ENCODE measurements at places on chromosomes 12 and 14.

- DNase-seq, result no peak
Observed at GRCh38 chr14:61329478-61330051, 8.2 kb downstream of the PRKCH start.

GRCh38 chr14:61706096-61706690, 10.9 kb downstream of the HIF1A start:
- DNase-seq, result no peak

DNA sequence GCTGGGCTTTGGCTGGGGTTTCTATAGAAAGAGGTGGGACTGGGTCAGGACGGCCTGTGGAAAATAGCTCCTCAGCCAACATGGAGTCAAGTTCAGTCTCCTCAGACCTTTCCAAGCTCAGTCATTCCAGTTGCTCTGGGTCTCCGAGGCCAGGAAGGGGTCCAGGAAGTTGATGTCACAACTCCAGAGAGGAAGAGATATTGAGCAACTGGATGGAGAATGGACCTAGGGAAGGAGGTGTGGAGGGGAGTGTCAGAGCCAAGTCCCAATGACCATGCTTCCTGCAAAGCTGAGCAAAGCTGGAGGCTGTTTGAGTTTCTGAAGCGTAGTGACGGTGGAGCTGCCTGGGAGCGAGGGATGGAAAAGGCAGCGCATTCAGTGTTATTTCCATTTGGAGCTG, 86.1 kb downstream of the SLC24A4 start:
- DNase-seq, result no peak

- peak; percentile 88 for DNase-seq
Observed at GRCh38 chr14:53355581-53356112, 202.5 kb upstream of the DDHD1 start.

- DNase-seq, result no peak
Observed at GRCh38 chr12:131693149-131693548, 17.7 kb upstream of the SFSWAP start.

- DNase-seq, result no peak
Observed at GRCh38 chr12:61137677-61138414, 1122.4 kb upstream of the USP15 start.

- no peak for DNase-seq
Observed at GRCh38 chr12:89225401-89225800, 126.9 kb downstream of the DUSP6 start.

- no peak for DNase-seq
Observed at GRCh38 chr12:4621511-4621910, 27.3 kb downstream of the AKAP3 start.

- DNase-seq, result no peak
Observed at GRCh38 chr12:67925552-67925951, 63.7 kb upstream of the IFNG-AS1 start.

- DNase-seq, result no peak
Observed at GRCh38 chr14:89455412-89455811, 38.4 kb upstream of the FOXN3 start.

DNA sequence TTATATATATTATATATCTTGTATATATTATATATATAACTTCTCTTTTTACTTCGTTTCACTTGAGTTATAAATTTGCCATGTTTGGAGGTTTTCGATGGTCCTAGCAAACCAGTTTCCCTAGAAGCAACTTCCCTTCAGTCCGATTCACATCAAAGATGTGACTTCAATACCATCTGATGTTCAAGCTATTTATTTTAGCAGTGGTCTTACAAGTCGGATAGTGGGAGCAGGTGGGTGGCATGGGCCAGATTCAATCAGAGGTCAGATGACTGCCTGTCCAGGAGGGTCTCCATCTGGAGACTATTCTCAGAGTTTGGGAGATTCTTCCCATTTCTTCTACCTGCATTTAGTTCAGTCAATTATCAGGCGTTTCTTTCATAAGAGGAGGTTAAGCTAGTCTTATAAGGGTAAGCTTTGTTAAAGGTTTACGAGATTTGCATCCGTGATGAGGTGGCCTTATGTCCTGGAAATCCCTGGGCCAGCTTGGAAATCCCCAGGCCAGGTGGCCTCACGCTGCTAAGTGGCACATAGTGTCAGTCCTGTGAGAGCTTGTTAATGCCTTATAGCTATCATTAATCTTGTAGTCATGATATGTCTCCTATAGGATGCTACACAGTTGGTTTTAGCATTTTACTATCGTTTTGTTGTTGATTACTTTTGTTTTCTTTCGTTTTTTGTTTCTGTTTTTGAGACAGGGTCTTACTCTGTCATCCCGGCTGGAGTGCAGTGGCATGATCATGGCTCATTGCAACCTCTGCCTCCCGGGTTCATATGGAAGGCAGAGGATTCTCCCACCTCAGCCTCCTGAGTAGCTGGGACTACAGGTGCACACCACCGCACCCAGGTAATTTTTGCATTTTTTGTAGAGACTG, 145.8 kb downstream of the BICD1 start:
- DNase-seq, result peak; percentile 12

GRCh38 chr14:60346706-60347105, 97.7 kb downstream of the PPM1A start:
- DNase-seq, result no peak

DNA sequence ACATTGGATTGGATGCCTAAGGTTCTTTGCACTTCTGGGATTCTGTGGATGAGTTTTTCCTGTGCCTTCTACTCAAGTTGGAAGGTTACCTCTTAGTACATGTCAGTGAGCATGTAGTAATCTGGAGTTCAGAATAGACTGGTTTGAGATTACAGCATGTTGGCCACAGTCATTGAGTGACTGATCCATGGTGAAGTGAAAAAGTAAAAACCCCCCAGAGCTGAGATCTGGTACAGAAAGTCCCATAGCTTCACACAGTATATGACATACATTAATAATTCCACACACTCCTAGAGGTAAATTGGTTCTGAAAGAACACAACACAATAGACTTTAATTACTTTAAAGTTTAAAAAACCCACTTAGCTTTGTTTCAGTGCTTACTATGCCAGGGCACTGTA, 11.9 kb upstream of the CCND2 start:
- DNase-seq, result no peak

DNA sequence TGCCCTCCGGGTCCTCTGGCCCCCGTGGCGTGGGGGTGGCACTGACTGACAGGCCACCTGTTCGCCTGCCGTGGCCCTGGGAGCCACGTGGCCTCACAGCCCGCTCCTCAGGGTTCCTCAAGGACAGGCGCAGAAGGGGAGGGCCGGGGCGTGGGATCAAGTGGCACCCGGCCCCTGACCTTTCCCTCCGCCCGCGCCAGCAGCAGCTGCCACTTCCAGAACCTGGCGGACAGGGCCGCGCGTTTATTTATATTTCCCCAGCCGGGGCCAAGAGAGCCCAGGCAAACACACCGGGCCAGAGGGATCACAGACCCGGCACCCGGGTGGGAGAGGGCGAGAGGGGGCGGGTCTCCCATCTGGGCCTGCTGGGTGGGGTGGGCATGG, 92.6 kb downstream of the RFLNA start:
- no peak for DNase-seq

DNA sequence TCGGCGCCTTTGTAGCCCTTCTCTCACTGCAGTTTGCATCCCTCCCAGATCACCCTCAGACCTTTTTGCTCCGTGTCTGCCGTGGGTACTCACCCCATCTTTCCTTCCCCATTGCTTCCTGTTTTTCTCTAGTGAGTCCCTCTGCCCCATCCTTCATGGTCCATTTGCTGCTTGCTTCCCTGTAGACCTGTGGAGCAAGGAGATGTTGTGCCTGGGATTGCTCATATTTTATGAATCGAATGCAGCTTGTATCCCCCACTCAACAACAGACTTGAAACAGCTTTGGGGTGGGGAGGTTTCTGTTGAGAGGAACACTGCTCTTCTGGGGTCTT, 661 bp downstream of the DENR start:
- DNase-seq, result no peak

- DNase-seq, result peak; percentile 91
Observed at GRCh38 chr12:107091989-107092641, 1.2 kb downstream of the CRY1 start.

DNA sequence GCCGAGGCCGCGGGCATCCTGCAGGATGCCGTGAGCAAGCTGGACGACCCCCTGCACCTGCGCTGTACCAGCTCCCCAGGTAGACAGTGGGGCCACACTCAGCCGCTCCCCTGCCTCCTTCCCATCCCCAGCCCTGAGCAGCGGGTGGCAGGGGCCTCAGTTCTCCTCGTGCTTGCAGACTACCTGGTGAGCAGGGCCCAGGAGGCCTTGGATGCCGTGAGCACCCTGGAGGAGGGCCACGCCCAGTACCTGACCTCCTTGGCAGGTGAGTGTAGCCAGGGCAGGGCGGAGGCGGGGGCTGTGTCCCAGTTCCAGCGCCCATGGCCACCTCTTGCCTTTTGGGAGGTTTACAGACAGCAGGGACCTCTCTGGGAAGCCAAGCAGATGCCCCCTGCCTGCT, 22.9 kb downstream of the HIP1R start:
- DNase-seq, result no peak

GRCh38 chr12:69508621-69509020, 38.4 kb downstream of the FRS2 start:
- no peak for DNase-seq

DNA sequence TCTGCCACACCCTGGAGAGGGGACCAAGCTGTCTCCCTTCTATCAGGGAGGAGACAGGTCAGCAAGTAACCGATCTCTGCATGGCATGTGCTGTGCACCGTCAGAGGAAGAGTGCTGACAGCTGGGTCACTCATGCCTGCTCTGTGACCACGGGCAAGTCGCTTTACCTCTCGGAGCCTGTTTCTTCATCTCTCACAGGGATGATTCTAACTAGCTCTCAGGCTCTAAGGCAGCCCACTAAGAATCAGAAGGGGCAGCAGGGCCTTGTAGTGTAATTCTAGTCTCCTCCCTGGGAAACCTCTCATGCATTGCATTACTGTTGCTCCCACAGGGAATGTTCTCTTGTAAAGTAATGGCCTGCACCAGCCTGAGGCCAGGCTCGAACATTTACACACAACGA, 11.9 kb downstream of the CD9 start:
- no peak for DNase-seq

DNA sequence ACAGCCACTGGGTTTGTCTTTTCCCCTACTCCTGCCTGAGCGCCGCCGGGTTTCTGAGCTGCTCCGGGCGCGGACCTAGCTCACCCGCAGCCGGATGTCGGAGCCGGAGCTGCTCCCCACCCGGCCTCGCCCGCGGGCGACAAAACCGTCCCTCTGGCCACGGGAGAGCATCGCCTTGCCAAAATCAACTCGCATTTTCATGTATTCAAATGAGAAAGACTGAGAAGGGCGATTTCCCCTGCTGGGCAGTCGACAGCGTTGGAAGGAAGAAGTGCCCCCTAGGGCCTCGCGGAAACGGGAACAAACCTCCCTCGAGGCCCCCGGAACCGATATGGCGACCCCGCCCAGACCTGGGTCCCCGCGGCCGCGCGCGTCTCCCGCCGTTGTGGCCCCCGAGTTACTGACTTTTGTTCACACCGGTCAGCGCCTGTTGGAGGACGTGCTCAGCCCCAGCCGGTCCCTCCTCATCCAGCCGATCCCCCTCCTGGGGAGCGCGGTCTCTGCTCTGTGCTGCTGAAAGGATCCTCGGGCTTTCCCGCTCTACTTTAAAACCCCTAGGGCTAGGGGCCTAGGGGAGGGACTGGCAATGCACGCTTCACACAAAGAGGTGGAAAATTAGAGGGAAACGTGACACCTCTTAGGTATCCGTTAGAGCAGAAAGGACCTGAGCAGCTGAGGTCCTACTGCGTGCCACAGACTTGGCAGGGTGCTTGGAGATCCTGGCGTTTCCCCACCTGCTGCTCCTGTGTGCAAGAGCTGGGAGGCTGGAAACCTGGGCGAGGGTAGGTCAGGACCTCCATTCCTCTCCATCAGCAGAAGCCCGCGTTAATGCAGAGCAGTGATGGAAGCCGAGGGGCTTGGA, 4.3 kb downstream of the TTC6 start:
- peak; percentile 82 for DNase-seq

DNA sequence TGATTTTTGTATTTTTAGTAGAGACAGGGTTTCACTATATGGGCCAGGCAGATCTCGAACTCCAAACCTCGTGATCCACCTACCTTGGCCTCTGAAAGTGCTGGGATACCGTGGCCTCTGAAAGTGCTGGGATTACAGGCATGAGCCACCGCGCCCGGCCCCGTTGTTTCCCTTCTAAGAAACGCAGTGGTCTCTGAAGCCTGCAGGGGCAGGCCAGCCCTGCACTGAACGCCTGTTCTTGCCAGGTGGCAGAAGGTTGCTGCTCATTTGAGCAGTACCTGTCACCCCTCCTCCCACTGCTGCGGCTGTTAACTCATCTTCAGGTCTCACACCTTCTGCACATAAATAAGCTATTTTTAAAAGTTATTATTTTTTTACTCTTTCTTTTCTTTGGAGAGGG, 24.3 kb downstream of the GPRC5A start:
- DNase-seq, result peak; percentile 72
